IMR-90 (cell line): ENCODE measurements at places on chromosomes 5 and 9.
A peak's percentile ranks its signal among the peaks of the same experiment; 100 is the strongest.

- no peak for DNase-seq
Observed at GRCh38 chr5:149388498-149389190, 9.6 kb upstream of the IL17B start.

GRCh38 chr9:111759762-111760639 is 34.7 kb downstream of the SHOC1 start:
- DNase-seq: peak; percentile 91

- peak; percentile 96 for DNase-seq
Observed at GRCh38 chr9:127336506-127337352, 60.2 kb upstream of the SLC2A8 start.

- DNase-seq: peak; percentile 47
Observed at GRCh38 chr9:22037954-22038690, 29.0 kb upstream of the CDKN2B start.

DNA sequence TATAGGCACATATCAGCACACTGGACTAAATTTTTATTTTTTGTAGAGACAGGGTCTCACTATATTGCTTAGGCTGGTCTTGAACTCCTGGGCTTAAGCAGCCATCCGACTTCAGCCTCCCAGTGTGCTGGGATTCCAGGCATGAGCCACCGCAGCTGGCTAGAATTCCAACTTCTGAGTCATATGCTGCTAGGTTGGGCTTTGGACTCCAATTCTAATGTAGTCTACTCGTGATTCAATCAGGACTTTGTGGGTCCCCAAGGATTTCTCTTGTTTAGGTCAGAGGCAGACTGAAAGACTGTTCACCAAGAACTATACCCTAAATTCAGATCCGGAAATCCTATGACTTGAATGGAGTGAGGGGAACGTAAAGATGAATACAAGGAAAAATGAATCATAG is 68.2 kb upstream of the CHD1 start:
- DNase-seq: peak; percentile 29

- no peak for DNase-seq
Observed at GRCh38 chr9:32704343-32704742, 68.9 kb upstream of the TAF1L start.

- peak; percentile 62 for DNase-seq
Observed at GRCh38 chr5:37400501-37400900, 21.4 kb downstream of the WDR70 start.

GRCh38 chr5:139061856-139062255 is 136.3 kb downstream of the SIL1 start:
- DNase-seq: peak; percentile 13

GRCh38 chr5:176578391-176578808 is 29.3 kb downstream of the CDHR2 start:
- peak; percentile 38 for DNase-seq

- no peak for DNase-seq
Observed at GRCh38 chr5:82512025-82512424, 233.9 kb upstream of the RPS23 start.

DNA sequence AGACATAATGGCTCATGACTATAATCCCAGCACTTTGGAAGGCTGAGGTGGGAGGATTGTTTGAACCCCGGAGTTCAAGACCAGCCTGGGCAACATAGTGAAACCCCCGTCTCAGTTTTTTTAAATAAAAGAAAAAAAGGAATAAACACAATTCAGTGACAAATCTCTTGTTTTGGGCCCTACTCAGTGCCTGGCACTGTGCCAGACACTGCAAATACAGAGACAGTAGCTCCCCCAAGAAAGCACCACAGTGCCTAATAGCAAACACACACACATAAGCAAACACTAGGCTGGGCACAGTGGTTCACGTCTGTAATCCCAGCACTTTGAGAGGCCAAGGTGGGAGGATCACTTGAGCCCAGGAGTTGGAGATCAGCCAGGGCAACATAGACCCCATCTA is 49.7 kb upstream of the GRHPR start:
- no peak for DNase-seq

DNA sequence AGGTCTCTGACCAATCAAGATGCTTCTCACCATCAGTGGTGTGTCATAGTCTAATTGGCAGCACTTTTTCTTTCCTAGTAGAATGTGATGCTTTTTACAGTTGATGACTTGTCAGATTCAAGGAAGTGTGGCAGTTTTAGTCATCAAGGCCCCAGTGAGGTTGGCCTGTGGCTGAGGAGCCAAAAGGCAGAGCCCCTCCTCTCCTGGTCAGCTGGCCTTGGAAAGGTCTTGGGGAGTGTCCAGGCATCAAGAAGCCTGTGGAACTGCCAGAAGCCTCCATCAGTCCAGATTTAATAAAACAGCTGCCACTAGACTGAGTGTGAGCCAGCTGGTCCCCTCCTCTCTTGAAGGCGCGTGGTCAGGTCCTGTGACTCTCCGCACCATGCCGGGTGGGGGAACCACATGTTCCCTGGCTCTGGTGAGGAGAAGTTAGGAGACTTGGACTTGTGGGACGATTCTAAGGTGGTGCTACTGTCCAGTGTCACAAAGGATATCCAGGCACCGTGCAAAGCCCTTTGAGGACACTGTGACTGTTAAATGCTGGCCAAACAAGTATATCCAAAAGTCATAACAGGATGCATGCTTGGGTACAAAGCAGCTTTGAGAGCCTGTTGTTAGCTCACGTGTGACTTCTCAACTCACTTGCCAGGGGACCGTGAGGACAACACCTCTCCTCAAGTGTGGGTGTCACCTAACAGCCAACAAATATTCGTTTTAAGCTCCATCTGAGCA is 6.1 kb upstream of the ANGPTL2 start:
- peak; percentile 39 for DNase-seq

GRCh38 chr5:20536341-20536740 is 548.3 kb upstream of the CDH18 start:
- DNase-seq: no peak

GRCh38 chr9:97045300-97045699 is 6.4 kb upstream of the CTSV start:
- no peak for DNase-seq

DNA sequence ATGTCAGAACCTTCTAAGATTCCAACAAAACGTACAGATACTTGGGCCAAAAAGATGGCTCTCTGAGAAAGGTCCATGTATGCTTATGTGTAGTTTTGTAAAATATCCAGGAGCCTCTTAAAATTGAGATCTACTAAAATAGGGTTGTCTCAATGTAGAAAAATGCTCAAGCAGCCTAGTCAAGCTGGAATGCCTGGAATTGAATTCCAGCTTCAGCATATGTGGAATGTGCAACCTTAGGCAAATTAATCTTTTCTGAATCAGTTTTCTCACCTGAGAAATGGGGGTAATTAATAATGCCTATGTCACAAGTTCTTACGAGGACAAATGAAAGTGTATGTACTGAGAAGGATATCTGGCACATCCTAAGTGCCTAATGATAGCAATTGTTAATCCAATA is 662.4 kb downstream of the DTWD2 start:
- DNase-seq: no peak

GRCh38 chr5:35185518-35185917 is 44.8 kb downstream of the PRLR start:
- no peak for DNase-seq

DNA sequence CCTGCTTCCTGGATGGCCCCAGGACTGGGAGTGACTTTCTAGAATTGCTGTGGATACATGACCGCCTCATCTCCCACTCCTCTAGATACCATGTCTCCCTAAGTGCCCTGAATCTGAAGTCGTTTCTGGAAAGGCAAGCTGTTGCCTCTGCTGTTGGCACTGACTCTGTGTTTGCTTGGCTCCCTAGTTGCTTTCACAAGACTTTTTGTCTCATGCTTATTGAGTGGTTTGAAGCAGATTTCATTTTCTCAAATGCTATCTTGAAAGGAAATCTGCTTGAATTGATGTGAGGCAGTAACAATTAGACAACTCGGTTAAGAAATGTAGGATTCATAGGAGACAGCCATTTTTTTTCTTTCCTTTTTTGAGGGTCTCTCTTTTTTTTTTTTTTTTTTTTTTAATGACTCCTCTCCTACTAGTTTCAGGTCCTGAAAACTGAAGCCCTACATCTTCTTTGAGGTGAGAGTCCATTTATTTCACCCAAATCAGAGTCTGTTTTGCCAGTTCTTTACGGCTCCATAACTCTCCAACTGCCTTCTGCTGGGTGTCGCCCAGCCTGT is 65.9 kb downstream of the PRDM6 start:
- no peak for DNase-seq

DNA sequence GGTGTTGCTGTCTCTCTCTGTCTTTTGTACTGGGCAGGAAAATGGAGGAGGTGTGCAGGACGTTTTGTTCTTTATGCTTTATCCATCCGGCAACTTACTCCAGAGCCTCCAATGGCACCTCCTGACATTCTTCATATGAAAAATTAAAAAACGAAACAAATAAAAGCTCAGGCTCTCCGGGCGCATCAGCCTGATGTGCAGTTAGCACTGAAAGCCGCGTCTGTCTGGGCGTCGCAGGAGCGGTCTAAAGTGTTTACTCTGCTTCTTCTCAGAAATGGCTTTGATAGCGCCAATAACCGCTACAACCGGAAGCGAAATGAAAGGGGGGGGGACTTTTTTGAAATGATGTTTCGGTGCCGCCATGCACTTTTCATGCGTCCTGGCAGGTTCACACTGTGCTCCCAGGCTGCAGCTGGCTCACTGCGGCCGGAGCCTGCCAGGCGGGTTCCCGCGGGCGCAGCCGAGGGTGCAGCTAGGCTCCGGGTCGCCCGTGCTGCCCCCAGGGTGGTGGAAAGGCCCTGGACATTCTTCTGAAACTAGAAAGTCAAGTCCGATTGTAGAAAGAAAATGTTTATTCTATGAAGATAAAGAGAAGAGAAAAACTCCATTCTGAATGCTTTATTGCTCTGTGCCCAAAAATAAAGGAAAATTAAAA is 407.7 kb upstream of the IRX1 start:
- no peak for DNase-seq

GRCh38 chr5:53438486-53439472 is 41.6 kb upstream of the FST start:
- peak; percentile 66 for DNase-seq

GRCh38 chr5:80072103-80073073 is 37.2 kb downstream of the THBS4 start:
- DNase-seq: peak; percentile 29

- no peak for DNase-seq
Observed at GRCh38 chr5:122871661-122872060, 26.2 kb downstream of the SNX24 start.

- DNase-seq: peak; percentile 88
Observed at GRCh38 chr5:176436656-176437055, 11.5 kb upstream of the FAF2 start.

DNA sequence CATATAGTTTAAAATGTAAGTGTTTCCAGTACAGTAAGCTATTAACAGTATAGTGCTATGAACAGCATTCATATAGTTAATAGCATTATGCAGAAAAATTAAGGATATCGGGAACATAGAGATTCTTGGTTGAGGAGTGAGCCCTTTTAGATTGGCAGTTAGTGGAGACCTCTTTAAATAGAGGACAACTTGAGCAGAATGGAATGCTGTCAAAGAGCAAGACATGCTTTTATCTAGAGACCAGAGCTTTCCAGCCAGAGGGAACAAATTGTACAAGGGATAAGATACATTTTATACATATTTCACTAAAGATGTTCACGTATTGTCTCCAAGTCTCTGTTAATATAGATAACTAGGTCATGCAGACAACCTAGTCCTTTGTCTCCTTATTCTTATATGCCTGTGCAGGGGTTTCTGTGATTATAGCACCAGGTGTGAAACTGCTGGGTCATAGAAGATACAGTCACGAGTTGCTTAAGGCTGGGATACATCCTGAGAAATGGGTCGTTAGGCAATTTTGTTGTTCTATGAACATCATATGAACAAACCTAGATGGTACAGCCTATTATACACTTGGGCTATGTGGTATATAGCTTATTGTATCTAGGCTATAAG is 6.0 kb downstream of the IPO11 start:
- DNase-seq: no peak

DNA sequence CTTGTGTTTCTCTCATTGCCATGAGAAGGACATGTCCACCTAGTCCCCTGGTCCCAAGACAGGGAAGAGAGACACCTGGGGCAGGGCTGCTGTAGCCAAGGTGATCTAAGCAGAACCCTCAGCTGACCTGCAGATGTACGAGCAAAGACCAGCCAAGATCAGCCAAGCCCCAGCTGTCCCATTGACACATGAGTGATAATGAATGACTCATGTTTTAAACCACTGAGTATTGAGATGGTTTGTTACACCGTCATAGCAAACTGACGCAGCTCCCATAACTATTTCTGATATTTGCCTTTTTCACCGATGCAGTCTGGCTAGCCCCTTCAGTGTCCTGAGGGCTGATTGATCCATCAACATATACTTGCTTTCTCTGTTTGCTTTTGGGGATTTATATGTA is 6.7 kb downstream of the OR1K1 start:
- no peak for DNase-seq

- no peak for DNase-seq
Observed at GRCh38 chr9:113851873-113852272, 24.2 kb upstream of the ZNF618 start.

DNA sequence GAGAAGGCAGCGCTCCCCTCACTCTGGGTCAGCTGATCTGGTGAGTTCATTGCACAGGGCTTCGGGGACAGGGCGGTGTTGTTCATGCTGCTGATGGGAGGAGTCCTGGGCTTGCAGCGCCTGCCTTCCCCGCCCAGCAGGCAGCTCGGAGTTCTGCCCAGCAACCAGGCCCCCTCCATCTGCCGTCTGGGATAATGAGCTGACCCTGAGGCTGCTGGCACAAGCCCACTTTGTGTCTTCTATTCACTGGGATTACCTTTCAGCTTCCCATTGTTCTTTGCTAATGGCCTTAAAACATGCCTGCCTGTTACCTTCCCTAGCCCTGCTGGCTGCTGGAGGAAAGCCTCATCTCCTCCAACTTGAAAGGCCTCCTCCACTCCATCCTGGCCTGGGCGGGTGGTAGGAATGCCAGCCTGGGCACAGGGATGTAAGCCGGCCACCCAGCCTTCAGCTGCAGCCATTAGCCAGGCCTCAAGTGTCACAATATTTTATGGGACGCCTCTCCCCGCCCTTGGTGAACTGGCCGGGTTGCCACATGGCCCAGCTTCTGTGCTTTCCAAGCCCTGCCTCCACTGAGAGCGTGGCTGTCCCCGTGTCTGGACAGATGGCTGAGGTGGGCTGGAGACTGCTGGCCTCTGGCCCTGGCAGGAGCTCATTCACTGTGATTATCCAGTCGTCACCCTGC is 70.4 kb downstream of the GADD45G start:
- no peak for DNase-seq
